Adrenal gland (tissue), 19 donors: ENCODE measurements at places on chromosomes 11 and 22. TPM values are rescaled to one million over a fixed set of nuclear protein-coding genes. Genes with fewer than 3 reads are reported as not detected.
A peak's percentile ranks its signal among the peaks of the same experiment; 100 is the strongest.

IGF2 gene
- 99.0 TPM for total RNA-seq

WNT11 gene
- 17.9 TPM for total RNA-seq

DNA sequence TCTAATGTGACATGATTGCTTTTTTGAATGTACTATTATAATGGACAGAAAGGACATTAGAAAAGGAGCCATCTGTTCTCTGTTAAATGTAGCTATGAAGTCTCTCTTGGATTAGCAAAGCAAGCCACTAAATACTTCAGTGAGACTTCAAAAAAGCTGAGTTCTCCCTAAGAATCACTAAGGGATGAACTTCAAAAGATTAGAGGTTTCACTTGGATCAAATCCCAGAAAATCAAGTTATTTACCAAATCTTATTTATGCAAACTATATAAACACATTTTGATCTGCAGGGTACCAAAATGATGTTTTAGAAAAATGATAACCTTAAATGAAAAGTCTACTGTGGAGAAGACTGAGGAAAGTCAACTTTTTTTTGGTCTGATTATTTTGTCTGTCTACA is 82.1 kb upstream of the MTMR2 start:
- no peak for DNase-seq

DNA sequence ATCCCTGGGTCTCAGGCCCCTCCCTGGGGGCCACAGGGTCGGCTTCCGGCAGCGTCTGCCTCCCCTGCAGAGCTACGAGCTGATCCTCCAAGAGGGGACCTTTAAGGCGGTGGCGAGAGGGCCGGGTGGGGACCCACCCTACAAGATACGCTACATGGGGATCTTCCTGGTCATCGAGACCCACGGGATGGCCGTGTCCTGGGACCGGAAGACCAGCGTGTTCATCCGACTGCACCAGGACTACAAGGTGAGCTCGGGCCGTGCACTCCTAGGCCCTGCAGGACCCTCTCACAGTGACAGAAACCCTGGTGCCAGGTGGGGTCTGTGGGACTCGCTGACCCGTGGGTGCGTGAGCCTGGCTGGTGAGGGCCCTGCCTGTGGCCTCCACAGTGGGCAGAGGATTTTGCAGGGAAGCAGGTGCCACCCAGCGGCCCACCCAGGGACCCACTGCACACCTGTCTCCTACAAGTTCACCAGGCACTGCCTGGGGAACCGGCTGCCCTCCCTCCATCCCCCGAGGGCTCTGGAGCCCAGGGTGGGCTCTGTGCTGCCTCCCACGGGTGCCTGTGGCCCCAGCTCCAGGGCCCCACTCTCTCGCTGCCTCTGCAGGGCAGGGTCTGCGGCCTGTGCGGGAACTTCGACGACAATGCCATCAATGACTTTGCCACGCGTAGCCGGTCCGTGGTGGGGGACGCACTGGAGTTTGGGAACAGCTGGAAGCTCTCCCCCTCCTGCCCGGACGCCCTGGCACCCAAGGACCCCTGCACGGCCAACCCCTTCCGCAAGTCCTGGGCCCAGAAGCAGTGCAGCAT is 13.7 kb downstream of the MUC5B start:
- no peak for DNase-seq

DNA sequence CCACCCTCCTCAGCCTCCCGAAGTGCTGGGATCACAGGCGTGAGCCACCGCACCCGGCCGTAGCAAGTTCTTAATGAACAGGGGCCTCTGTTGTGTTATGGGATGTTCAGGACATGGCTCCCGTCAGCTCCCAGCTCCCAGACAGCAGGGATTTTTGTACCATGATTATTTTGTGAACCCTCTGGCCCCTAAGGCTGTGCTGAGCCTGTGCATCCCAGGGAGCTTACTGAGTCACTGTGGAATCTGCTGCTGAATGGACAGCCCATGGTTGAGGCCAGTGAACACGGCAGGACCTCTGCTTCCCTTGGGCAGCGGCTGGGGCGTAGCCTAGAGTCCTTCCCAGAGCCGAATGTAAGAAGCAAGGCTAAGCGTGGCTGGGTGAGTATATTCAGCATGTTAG is 245.2 kb downstream of the NTM start:
- no peak for DNase-seq

- peak; percentile 86 for DNase-seq
These were observed 28.3 kb downstream of the SERHL2 start for GRCh38 chr22:42581762-42582716.

DNA sequence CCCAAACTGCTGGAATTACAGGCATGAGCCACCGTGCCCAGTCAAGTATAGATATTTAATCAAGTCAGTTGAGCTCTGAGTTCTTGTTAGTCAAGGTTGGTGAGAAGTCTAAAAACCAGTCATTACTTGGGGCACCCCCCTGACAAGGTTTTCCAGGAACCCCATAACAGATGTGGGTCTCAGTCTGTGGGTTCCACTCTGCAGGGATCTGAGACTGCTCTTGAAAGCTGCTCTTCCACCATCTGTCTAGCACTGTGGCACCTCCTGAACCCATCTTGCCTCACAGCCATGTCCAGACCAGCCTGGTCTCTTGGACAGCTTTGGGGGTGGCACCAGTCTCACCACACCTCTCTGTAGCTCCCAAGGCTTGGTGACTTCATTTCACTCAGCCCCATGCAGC is 44.3 kb upstream of the PLET1 start:
- no peak for DNase-seq
